Adrenal gland (tissue), 19 donors: ENCODE measurements at places on chromosomes 11 and 22. TPM values are rescaled to one million over a fixed set of nuclear protein-coding genes. Genes with fewer than 3 reads are reported as not detected.

- DNase-seq: no peak
Measured at GRCh38 chr11:12361682-12362081, 15.7 kb upstream of the PARVA start.

DNA sequence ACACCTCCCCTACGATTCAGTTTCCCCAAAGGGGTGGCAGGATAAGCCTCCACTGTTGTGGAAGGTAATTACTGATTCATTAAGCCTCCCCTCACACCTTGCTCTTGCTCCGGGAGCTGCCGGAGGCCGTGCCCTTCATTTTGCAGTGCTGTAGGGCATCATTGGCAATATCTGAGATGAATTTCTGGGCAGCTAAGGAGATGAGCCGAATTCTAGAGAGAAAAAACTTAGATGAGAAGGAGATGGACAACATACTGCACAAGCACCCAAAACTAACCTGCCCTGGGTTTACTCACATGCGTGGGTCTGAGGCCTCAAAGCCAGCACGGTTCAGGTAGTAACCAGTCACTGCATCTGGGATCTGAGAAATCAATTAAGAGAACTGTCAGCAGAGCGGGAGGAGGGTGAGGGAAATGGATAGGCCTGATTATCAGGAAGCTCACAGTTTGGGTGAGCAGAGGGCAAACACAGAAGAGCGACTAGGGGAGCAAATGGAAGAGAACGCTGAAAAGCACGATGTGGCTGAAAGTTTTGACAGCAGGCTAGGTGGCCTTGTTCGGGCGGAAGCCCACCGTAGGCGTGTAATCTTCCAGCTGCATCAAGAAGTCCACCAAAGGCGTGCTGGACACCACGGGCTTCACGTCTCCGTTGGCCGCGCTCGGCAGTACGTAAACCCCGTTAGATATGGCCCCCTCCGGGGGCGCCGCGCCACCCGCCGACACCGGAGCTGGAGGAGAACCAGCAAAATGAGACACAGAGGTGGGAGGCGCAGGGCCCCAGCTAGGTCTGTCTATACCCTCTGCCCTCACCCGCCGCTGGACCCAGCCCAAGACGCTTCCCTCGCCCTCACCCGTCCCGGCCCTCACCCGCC lies 689 bp downstream of the TAF10 start:
- peak; percentile 54 for DNase-seq

Gene F2
- polyA plus RNA-seq: not detected

DNA sequence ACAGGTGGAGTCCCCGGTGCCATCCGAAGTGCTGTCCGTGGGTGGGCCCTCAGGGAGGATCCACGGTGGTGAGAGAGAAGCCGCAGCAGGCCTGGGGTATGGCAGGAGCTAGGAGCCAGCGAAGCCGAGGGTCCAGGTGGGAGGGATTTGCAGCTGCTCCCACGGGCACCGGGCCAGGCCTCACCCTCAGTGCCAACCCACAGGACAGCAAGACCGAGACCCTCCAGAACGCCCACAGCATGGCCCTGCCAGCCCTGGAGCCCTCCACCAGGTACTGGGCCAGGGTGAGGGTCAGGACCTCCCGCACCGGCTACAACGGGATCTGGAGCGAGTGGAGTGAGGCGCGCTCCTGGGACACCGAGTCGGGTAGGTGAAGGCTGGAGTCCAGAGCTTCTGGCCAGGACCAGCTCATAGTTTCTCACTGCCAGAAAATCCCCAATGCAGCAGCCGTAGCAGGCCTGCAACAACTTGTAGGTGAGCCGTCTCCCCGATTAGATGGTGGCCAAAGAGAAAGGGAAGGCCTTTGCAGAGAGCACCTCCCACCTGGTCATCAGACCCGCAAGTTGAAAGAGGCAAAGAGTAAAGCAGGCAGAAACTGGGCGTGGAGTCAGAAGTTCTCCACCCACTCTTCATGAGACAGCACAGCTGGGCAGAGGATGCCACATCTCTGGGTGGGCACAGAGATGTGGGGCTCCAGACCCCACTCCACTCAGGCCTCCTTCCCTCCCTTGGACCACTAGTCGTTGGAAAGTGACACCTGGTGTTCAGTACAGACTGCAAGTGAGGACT lies 20.4 kb downstream of the CSF2RB start:
- DNase-seq: no peak

- no peak for DNase-seq
Measured at GRCh38 chr22:32775957-32776356, 25.5 kb upstream of the TIMP3 start.

- DNase-seq: no peak
Measured at GRCh38 chr11:15349413-15349812, 234.7 kb downstream of the INSC start.

DNA sequence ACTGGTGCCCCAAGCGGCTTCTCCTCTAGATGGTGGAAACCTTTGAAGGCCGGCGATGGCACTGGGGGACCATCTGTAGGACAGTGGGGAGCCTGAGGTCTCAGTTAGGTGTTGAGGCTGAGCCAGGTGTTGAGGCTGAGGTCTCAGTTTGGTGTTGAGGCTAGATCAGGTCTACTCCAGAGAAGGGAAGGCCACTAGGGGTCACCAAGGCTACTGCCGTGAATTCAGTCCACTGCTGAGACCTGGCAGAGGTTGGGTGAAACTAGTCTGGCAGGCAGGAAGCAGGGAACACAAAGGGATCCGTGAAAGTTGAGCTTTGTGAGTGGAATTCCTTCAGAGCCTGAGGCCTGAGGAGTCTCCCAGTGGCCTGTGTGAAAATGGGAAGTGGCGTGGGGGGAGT lies 123.8 kb upstream of the FGF3 start:
- DNase-seq: no peak

GRCh38 chr11:78045851-78046485 lies 17.7 kb upstream of the THRSP start:
- DNase-seq: peak; percentile 83

- no peak for DNase-seq
Measured at GRCh38 chr11:29261831-29262230, 755.0 kb downstream of the KCNA4 start.

Gene DAGLA
- 2.7 TPM for polyA plus RNA-seq

- no peak for DNase-seq
Measured at GRCh38 chr11:102186551-102187191, 76.4 kb downstream of the YAP1 start.

DNA sequence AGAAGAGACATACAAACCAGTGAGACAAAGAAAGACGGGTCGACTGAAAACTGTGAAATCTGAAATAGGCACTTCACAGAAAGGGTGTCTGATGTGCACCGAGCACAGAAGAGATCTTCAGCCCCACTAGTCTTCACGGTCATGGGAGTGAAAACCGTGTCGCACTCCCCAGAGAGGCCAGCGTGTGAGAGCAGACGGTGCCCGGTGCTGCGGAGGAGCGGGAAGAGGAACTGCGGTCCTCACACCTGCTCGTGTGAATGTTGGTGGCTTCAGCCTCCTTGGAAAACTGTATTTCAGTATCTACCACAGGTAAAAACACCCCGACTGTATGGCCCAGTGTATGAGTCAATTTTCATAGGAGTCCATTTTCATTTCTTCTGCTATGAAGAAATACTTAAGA lies 382.9 kb downstream of the BRD1 start:
- no peak for DNase-seq

Gene ESAM
- 31.2 TPM for polyA plus RNA-seq

Gene DDX25
- polyA plus RNA-seq: 3.6 TPM

DNA sequence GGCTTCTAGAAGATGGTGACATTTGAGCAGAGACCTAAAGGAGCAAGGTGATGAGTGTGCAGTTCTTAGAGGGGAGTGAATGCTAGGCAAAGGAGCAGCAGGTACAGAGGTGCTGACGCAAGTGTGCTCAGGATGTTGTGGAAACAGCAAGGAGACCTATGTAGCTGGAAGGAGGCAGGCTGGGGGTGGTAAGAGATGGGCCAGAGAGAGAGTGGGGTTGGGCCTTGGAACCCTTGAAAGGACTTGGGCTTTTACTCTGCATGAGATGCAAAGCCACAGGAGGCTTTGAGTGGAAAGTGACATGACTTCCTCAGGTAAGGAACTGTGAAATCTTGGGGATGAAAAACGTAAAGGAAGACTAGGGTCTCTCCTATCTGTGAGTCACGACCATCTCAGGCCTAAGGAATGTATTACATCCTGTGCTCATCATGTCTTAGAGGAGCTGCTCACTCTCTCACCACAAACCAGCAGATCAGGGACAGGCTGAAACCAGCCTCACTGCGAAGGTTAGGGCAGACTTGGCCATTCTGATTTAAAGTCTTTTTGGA lies 65.4 kb downstream of the MICAL2 start:
- DNase-seq: no peak

DNA sequence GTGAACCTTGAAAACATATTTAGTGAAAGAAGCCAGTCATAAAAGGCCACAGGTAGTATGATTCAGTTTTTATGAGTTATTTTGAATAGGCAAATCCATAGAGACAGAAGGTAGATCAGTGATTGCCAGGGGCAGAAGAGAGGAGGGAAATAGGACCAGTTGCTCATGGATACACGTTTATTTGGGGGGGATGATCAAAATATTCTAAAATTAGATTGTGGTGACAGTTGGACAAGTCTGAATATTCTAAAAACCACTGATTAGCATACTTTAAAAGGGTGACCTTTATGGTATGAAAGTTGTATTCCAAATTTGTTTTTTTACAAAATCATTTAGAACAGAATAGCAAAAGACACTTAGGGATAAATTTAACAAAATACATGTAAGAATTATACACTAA lies 28.6 kb downstream of the QSER1 start:
- DNase-seq: no peak

Gene MYO7A
- 67.2 TPM for polyA plus RNA-seq

Gene FGF3
- not detected for polyA plus RNA-seq

GRCh38 chr22:35089139-35089538 lies 23.2 kb downstream of the ISX start:
- no peak for DNase-seq

- no peak for DNase-seq
Measured at GRCh38 chr22:27474711-27475547, 326.6 kb downstream of the MN1 start.

Gene RIBC2
- 0.16 TPM for polyA plus RNA-seq

DNA sequence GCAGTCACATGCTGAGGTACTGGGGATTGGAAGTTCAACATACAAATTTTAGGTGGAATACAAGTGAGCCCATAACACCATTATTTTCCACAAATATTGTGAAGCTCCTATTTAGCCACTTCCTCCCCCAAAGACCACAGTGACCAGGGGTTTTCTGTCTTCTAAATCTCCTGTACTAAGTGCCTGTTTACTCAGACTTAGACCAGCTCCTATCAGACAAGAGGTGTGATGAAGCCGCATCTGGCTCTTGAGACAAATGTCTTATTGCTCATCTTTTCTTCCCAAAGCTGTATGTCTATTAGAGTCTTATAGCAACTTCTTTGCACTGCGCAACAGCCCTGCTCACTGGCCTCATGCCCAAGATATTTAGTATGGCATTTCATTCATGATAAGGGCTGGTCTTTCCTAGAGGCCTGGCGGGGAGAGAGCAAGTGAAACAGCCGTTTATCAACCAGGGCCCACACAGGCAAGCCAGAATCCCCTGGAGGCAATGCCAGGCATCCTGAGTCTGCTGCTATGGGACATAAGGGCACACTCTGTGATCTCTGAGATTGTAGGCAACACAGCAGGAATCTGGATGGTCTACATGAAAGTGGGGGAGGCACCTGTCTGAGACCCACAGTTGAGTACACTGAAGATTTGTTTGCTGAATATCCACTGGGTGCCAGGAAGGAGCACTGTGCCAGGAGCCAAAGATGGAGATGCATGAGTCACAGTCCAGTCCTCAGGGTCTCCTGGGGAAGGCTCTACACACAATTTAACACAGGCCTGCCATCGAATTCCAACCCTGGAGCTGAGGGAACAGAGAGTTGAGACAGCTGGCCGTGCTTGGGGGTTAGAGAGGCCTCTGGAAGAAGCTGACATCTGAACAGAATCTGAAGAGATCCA lies 78.5 kb upstream of the NCAM1 start:
- DNase-seq: no peak

DNA sequence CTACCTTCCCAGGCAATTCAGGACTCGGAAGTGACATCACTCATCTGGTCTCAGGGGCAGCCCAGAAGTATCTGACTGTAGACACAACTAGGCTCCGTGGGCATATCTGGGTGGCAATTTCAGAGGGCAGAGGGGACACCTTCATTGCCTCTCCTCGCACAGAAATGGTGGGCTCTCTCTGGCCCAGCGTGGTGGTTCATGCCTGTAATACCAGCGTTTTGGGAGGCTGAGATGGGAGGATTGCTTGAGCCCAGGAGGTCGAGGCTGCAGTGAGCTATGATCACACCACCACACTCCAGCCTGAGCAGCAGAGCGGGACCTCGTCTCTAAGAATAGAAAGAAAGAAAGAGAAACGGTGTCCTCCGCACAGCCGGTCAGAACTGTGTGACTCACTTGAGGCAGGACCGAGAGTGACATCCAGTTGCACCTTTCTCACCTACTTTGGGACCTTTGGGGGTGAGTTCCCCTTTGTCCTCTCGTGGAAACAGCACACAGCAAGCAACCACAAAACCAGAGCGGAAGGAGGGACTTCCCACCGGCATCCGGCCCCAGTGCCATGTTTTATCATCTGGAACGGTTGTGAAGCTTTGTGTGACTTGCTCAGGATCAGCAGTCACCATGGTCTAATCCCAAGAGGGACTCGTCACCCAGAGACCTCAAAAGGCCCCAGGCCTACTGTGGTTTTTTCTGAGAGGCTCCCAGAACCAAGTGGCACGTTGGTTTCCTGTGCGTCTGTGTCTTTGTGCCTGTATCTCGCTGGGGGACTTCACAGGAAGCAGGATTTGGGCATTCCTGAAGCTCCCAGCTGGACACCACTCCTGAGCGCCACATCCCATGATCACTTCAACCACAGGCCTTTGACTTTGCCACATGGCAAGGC lies 38.4 kb upstream of the EMID1 start:
- no peak for DNase-seq

Gene KMT2A
- polyA plus RNA-seq: 19.9 TPM

GRCh38 chr11:131670876-131671275 lies 300.5 kb downstream of the NTM start:
- DNase-seq: no peak

Gene CTSF
- 44.4 TPM for polyA plus RNA-seq

DNA sequence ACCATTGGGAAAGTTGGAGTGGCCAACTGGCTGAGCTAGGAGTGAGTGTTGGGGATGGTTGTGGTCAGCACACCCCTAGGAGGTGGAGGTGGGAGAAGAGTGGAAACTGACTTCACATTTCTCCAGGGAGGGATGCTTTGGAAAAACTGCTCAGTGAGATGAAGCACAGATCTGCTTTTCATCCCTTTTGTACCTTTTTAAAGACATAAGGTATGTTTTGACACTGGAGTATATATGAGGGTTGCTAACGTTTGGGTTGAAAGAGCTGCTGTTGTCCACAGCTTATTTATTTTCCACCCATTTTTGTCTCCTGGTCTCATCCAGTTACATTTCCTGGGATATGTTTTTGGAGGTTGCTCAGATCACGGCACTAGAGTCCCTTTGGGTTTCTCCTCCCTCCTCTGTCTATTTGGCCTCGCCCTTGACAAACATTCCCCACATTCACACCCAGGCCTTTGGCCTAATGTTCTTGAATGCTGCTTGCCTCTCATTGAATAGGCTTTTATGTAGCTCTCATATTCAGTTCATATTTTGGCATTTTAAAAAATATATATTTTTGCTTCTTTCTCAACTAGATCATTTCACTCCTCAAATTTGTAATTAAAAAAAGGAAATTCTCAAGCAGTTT lies 8.3 kb downstream of the SREBF2 start:
- DNase-seq: no peak
